SW 1271 (cell line): ENCODE measurements at places on chromosomes 13 and 19.

DNA sequence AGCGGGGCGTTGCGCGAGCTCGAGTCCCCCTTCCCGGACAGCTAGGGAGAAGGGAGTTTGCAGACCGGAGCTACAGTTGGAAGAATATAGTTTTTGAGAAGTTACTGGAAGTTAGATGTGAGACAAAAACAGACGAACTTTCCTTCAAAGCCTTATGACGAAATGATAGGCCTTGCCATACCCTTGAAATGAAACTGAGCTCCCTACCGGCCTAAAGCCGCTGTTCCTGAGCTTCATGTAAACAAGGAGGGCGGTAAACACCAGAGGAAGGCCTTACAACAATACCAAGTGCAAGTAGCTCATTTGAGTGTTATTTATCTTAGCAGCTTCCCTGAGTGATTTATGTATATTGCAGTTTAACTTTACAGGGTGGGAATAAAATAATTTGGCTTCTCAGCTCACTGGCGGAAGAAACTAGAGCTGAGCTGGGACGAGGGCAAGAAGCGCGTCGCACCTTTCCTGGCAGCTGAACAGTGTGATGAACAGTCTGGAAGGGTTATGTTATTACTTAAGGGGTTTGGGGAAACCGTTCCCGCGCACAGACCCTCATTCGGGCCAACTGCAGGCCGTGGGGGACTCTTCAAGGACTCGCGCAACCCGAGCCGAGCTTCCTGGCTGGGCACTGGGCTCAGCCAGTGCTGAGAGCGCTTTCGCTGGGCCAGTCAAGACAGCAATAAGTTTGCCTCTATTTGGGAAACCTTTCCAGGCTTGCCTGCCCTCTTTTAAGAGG lies 111.2 kb downstream of the KCNRG start:
- peak; percentile 5 for DNase-seq

GRCh38 chr13:114299604-114300305 lies 14.5 kb upstream of the CHAMP1 start:
- no peak for DNase-seq

- DNase-seq, result no peak
Observed at GRCh38 chr19:10433131-10433536, 12.8 kb downstream of the PDE4A start.

DNA sequence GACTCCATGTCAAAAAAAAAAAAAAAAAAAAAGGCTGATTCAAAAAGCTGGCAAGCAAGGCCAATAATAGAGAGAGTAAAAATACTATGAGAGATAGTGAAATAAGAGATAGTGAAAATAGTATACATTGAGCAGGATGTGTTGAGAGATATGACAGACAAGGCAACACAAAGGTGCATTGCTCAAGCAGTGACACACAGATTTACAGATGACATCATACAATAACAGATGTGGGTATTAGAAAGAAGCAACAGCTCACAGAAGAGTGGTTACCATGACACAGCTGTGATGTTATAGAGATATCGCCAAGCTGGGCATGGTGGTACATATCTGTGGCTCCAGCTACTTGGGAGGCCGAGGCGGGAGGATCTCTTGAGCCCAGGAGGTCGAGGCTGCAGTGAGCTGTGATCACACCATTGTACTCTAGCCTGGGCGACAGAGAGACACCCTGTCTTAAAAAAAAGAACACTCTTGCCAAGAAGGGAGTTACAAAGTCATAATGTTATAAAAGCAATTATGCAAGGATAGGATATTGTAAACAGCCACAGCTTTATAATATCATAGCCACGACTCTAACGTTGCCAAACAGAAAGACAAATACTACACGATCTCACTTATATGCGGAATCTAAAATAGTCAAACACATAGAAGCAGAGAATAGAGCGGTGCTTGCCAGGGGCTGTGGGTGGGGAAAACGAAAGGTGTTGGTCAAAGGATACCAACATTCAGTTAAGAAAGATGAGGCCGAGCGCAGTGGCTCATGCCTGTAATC lies 10.3 kb downstream of the TNFSF9 start:
- DNase-seq, result no peak

- no peak for DNase-seq
Observed at GRCh38 chr13:110280985-110281688, 25.8 kb downstream of the COL4A1 start.

DNA sequence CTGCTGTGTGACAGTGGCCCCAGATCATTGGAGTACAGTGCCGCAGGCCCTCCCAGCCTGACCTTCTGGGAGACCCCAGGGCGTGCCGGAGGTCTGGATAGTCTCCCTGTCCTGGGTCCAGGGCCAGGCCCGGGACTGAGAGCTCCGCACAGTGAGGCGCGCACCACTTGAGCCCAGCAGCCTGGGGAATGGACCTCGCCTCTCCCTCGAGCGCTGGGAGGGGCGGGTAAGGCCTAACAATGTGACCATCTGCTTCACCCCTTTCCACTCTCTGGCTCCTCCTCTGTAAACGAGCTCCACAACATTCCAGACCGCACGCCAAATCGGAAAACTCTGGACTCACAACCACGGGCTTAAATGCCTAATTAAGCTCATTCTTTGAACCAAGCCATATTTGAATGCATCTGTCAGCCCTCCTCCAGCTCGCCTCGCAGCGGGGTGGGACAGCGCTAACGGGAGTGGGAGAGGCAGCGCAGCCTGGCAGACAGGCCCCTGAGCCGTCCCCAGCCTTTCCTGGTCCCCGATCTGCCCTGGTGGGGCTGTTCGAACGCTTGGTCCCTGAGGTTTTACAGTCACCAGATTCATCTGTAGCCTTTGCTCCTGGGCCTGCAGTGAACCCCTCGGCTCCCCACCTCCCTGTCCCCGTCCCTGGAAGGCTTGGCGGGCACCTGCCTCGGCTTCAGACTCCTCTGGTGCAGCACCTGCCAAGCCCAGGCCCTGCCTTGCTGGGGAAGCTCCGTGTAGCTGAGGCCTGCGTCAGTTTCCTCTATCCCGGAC lies 120.7 kb upstream of the VSTM2B start:
- DNase-seq, result no peak

DNA sequence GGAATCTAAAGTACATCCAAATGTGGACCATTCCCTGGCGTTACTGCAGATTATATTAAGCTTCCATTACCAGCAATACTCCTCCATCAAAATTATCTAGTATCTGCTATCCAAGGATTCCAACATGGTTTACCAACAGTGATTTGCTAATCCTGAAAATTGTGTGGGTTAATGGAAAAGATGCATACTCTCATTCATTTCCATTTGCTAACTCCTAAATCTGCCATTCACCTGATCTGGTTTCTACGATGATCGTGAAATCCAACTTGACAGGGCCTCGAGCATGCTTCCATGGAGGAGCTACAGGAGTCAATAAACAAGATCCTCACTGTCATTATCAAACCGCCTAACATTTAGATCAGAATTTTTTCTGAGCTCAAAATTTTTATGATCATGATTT lies 121.0 kb downstream of the RGCC start:
- DNase-seq, result no peak

GRCh38 chr13:26677156-26677555 lies 83.4 kb downstream of the GPR12 start:
- DNase-seq, result no peak

DNA sequence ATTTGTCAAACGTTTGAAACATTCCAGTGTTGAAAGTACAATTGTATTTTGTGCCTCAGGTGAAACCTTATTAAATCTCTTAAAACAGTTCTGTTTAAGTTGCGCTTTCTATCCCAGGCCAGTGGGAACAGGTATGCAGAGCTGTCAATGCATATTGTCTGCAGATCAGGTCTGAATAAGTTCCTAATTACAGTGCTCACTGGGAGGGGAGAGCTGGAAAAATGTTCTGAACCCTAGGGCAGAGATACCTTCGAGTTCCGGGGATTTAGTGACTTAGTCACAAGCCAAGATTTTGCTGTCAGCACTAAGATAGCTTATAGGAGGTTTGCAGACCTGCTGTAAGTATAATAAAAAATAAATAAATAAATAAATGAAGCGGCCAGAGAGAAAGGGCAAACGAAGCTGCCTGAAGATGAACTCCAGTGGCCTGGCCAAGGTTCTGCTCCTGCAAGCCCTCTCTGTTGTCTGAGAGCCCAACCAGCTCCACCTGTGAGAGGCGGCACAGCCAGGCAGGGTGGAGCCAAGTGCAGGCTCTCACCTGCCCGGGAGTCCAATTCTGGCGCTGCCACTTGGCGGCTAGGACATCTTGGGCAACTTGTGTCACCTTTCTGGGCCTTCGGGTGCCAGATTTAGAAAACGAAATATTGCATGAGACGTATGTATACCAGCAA lies 97.9 kb upstream of the SLC7A1 start:
- no peak for DNase-seq

GRCh38 chr19:5993648-5994358 lies 15.9 kb upstream of the RANBP3 start:
- DNase-seq, result no peak

GRCh38 chr19:33375837-33376159 lies 2.3 kb downstream of the CEBPG start:
- no peak for DNase-seq

DNA sequence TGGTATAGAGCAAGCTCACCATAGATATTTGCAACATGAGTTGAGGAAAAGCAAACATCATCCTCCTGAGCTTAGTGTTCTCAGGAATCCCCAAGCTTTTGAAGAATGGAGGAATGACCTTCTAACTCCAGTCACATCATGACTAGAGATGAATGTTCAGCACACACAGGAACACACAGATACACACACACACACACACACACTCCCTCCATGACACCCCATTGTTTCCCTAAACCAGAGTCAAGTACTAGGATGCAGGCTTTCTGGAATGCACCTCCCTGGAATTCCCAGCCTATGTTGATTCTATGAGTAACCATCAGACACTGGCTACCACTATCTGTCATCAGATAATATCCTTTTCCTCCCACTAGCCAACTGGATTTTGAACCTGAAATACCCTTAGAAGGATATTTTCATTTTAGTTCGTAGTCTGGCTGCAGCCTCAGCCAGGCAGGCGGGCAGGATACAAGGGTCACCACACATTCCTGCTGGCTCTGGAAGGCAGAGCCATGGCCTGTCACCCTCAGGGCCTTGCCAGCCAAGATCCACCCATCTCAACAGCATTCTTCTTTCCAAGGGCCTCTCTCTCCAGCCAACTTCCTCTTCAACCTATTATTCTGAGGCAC lies 162.4 kb downstream of the FOXO1 start:
- no peak for DNase-seq

- no peak for DNase-seq
Observed at GRCh38 chr19:15299568-15300409, 32.5 kb downstream of the BRD4 start.

GRCh38 chr13:112052213-112052612 lies 14.7 kb upstream of the SOX1 start:
- DNase-seq, result no peak

DNA sequence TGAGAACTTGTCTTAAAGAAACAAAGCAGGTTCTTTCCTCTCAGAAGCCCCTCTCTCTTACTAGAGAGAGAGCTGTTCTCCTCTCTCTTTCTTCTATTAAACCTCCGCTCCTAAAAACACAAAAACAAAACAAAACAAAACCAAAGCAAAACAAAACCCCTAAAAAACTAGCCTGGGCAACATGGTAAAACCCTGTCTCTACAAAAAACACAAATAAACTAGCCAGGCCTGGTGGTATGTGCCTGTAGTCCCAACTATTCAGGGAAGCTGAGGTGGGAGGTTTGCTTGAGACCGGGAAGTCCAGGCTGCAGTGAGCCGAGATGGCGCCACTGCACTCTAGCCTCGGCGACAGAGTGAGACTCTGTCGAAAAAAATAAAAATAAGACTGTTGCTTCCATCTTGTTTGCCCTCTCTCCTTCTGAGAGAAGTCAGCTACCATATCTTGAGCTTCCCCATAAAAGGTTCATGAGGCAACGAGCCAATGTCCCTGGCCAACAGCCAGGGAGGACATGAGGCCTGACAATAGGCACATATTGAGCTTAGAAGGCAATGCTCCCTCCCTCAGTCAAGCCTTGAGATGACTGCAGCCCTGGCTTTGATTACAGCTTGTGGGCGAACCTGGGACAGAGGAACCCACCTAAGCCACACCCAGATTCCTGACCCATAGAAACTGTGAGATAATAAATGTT lies 17.5 kb upstream of the FLT3 start:
- DNase-seq, result no peak

DNA sequence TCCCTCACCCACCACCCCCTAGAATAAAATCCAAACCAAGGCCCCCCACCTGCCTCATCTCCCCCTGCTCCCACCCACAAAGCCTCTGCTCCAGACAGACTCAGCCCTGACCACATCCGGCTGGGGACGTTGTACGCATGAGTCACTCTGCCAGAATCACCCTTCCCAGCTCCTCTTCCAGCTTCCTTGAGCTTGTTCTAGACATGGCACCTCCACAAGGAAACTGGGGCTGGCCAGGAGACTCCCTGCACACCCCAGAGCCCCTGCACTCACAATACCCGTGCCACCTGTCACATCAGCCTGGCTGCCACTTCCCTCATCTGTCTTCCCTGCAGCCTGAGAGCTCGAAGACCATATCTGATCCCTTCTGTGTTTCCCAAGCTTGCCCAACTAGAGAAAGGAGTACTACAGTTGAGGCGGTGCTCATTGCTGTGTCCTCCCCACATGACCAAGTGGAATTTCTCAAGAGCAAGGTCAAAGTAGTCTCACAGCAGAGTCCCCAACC lies 9.7 kb downstream of the DEDD2 start:
- DNase-seq, result no peak

- no peak for DNase-seq
Observed at GRCh38 chr19:7645163-7645562, 8.3 kb downstream of the STXBP2 start.

- no peak for DNase-seq
Observed at GRCh38 chr13:100534147-100534843, 54.3 kb downstream of the GGACT start.

- DNase-seq, result no peak
Observed at GRCh38 chr13:49371943-49372613, 71.8 kb downstream of the CAB39L start.

DNA sequence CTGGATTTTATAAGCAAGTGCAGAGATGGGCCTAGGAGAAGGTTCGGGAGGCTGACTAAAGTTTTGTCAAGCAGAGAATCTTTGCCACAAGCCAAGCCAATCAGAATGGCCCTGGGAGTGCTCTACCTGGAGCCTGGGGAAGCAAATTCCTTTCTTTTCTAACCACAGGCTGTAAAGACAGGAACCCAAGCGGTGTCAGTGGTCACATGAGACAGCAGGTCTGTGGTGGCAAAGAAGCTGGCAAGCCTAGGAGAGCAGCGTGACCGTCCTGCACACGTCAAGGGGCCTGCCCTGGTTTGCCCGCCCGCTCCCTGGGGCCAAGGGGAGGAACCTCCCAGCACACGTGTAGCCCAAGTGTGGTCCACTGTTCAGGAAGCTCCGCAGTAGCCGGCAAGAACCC lies 90.8 kb downstream of the IPO5 start:
- DNase-seq, result no peak
